ENCODE measurements at places on chromosomes 6 and 20.

DNA sequence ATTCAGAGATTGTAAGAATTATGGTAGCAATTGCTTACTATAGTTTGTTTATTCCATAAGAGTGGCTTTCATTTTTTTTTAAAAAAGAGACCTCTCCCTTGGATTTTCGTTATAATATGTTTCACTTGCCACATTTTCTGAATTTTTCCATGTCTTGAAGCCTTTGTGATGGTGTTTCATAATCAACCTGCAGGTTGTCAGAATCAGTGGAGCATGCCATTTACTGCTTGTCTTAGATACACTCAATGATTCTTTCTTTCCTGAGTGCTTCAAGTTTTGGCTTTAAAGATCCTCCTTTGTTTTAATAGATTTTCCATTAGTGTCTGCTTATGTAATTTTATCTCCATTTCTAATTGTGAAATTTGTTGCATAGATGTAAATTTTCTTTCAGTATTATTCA lies 31.2 kb downstream of the KCNQ5 start:
- no peak for DNase-seq

- no peak for DNase-seq
Measured at GRCh38 chr6:129583866-129584265, 126.1 kb downstream of the ARHGAP18 start.

GRCh38 chr6:5361396-5361795 lies 100.1 kb downstream of the FARS2 start:
- no peak for DNase-seq

- no peak for DNase-seq
Measured at GRCh38 chr20:46199198-46199597, 81.1 kb downstream of the CD40 start.

GRCh38 chr6:57220083-57220703 lies 1.9 kb downstream of the RAB23 start:
- no peak for DNase-seq

GRCh38 chr6:29917857-29918256 lies 24.5 kb upstream of the HLA-A start:
- DNase-seq = no peak

DNA sequence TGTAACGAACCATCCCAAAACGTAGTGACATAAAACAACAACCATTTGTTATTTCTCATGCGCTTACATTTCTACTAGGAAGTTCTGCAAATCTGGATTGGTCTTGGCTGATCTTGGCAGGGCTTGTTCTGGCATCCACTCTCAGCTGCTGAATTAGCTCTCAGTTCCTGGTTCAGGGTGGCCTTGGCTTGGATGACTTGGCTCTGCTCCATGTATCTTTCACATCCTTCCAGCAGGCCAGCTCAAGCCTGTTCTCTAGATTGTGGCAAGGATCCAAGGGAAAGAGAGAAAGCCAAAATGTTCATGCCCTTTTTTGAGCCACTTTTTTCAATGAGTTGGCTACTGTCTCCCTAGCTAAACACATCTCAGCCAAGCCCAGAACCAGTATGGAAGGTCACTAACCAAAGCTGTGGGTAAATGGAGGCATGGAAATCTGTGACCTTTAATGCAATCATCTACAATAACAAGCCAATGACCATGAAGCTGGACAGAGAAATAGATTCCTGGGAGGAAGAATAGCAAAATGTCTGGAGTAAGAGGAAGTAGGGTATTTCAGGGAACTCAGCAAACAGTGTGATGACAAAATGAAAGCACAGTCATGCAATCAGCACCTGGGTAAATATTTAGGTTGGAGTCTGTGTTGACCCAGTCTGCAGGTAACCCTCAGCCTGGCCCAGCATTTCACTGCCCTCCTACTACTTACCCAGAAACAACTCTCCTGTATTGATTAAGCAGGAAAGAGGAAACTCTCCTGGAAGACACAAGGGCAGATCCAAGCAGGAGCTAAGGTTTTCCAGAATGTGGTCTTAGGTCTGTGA lies 32.7 kb upstream of the SNAP25 start:
- no peak for DNase-seq

GRCh38 chr6:166439366-166440091 lies 56.8 kb upstream of the MPC1 start:
- no peak for DNase-seq

DNA sequence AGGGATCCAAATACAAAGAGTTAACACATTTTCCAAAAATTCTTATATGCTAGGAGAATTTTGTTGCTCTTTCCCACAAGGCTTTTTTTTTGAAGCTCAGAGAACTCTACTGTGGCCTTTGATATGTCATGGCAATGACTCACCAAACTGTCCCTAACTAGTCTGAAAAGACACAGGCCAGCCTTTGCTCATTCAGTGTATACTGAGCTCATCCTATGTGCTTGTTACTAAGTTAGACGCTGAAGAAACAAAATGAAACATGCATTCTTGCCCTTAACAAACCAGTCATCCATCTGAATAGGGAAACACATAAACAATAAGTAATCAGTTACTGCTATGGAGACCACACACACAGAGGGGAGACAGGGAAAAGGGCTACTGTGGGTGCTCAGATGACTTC lies 291.8 kb downstream of the FOXC1 start:
- DNase-seq = no peak

GRCh38 chr6:111748231-111748647 lies 125.0 kb downstream of the FYN start:
- no peak for DNase-seq

DNA sequence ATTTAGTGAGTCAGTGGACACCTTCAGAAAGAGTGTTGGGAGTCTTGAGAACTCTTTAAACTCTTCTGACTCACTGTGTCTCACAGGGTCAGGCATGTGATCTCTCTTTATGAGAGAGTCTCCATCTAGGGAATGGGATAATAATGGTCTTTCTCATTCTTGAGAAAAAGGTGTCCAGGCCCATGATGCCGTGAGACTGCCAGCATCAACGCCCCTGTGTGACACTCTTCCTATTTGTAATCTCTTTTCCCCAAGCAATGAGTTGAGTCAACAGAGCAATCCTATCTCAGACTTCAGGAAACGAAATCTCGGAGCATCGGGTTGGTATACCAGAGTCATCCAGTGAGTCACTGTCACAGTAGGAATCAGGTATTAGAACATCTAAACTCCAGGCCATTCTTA lies 82.3 kb upstream of the BMP2 start:
- no peak for DNase-seq

- no peak for DNase-seq
Measured at GRCh38 chr20:64050261-64051032, 1.0 kb upstream of the SOX18 start.

GRCh38 chr6:169555971-169556617 lies 145.7 kb downstream of the WDR27 start:
- DNase-seq = no peak

DNA sequence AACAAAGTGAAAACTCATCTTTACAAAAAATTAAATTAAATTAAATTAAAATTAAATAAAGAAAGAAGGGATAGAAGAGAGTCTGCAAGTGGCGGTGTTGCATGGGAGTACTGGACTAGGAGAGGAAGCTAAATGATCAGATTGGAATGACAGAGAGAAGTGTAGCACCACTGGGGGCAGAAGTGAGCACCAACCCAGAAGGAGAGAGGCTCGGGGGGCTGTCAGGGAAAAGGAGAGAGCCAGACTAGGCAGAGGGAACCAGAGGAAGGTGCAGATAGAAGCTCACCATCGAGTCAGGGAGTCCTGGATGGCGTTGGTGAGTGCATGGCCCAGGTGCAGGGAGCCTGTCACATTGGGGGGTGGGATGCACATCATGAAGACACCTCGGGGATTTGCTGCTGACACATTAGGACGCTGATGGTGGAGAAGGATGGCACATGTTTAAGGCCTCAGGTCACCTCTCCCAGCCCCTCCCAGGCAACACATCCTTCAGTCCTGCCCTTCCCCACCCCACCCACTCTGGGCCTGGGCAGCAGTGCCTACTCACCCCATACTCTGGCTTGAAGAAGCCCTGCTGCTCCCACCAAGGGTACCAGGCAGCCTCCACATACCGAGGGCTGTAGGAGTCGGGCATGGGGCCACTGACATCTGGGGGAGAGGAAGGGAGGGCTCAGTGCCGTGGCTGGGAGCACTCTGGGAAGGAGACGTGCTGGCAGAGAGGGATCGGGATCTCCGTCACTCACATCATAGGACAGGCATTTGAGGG lies 4.0 kb downstream of the VARS1 start:
- DNase-seq = no peak

DNA sequence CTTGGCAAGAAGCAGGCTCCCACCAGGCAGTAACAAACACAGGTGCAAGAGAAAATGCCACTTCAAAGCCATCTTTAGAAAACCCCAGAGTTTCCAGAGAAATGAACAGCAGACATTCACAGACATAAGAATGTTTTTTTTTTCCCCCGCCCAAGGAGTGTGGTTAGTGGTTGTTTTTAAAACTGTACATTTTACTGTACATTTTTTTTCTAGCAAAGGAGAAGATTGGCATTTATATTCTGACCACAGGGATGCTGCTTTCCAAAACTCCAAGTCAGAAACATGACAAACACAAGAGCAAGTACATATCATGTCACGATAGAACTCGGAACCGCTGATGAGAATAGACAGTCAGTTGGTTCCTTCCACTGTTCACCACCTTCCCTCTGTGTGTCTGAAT lies 197.9 kb downstream of the LRFN2 start:
- peak; percentile 14 for DNase-seq

- DNase-seq = no peak
Measured at GRCh38 chr6:10838794-10839333, 525 bp upstream of the MAK start.

DNA sequence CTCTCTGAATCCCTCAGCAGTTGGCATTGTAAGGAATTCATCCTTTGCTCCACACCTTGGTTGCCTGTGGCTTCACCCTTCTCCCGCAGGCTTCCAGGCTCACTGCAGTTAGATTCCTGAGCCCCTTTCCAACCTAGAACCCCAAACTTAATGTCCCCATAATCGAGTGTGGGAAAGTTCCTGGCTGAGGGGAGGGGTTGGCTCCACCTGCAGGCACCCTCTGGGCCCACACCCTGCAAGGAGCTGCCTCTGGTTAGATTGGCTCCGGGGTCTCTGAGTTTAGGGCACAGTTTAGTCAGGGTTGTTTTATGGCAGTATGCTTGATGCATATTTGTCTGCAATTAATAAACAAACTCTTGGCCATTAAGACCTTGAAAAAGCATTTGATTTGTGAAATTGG lies 63.4 kb downstream of the MTHFD1L start:
- DNase-seq = no peak

DNA sequence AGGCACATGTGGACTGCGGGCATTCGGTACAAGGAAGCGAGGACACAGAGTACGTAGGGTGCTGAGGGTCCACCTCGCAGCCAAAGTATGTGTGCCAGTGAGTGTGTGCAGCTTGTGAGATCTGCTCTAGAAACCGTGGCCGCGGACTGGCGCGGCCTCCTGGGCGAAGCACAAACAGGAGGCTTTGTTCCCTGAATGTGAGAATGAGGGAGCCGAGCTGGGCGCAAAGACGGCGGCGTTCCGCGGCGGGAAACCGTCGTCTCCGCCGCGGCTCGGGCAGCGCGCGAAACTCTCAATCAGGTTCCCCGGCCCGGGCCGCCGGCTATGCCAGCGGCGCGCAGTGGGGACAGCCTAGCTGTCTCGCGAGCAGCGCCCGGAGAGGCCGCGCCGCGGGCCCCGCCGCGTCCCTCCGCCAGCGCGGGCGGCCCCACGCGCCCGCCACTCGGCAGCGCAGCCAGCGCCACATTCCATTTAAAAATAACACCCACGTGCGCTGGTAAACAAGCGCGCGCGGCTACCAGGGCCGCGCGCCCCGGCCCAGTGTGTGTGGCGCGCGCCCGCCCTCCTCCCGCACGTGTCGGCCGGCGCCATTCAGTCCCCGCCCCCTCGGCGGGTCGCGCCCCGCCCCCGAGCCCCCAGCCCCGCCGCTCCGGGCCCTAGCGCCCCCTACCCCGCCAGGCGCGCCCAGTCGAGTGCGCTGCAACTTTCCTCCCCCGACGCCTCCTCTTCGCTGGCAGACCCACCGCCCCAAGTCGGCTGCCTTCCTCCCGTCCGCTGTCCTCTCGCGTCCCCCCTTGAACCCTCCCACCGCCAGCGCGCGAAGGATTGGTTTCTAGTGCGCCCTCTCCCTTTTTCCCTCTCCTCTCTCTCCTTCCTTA lies 3.0 kb upstream of the FOXO3 start:
- DNase-seq = peak; percentile 82

- no peak for DNase-seq
Measured at GRCh38 chr6:7684843-7685242, 41.1 kb upstream of the BMP6 start.

DNA sequence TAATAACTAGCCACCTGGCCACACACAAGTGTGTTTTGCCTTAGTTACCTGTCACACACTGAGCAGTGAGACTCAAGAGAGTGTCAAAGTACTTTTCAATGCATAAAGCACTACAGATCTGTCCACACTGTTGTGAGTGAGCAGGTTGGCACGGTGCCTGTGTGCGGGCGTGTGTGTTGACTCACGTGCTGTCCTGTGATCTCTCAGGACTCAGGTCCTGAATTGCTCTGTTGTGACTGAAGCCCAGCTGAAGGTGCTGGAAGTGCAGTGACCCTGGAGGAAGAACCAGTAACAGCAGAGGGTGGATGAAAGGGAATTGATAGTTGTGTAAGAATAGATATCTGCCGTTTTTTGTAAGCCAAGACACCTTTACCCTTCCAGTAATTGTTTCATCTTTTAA lies 18.3 kb downstream of the SLC16A10 start:
- DNase-seq = no peak

DNA sequence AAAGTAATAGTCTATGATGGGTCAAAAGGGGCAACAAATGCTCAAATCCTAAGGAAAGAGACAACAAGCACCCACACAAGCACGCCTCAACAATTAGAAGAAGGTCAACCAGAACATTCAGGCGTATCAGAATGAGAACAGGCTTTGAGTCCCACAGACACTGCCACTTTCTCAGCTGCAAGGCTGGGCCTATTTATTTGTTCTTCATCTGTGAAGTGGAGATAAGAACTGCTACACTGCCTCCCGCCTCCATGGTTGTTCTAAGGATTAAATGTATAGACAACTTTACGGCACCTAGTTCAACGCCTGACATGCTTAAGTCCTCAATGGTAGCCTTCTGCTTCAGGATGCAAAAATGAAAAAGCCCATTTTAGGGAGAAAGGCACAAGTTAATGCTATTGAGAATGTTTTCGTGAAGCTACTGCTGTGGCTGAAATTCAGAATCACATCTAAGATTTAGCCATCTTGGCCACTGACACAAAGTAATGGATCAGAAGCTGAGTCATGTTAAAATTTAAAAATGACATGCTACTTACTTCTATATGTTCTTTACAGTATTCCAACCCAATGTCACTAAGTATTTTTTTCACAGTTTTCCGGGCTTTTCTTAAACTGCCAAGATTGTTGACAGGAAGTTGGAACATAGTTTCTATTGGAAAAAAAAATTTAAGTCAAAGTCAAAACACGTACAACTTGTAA lies 27.7 kb downstream of the ADNP start:
- no peak for DNase-seq

DNA sequence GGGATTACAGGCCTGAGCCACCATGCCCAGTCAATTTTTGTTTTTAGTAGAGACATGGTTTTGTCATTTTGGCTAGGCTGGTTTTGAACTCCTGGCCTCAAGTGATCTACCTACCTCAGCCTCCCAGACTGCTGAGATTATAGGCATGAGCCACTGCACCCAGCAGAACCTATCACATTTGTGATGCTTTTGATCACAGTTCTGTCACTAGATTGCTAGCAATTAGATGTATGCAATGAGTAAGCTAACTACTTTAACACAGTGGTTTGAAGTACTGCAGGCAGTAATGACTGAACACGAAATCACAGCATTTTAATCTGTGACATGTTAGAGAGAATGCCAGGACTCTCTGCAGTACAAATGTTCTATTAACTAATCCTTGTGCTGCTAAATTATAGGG lies 19.6 kb upstream of the SAMHD1 start:
- DNase-seq = no peak

Measured in CD4-positive, alpha-beta T cell treated with Interleukin-6 at 100 ng/mL for 8 hours (primary cell).